Activated CD8-positive, alpha-beta memory T cell treated with anti-CD3 and anti-CD28 coated beads for 4 hours (primary cell): ENCODE measurements at places on chromosomes 16 and 17.

- peak; percentile 14 for DNase-seq
Measured at GRCh38 chr16:11016993-11017392, 72.6 kb downstream of the CLEC16A start.

- no peak for DNase-seq
Measured at GRCh38 chr16:73228649-73229048, 180.7 kb upstream of the ZFHX3 start.

GRCh38 chr16:88315543-88316105 is 67.1 kb upstream of the ZNF469 start:
- DNase-seq: no peak

DNA sequence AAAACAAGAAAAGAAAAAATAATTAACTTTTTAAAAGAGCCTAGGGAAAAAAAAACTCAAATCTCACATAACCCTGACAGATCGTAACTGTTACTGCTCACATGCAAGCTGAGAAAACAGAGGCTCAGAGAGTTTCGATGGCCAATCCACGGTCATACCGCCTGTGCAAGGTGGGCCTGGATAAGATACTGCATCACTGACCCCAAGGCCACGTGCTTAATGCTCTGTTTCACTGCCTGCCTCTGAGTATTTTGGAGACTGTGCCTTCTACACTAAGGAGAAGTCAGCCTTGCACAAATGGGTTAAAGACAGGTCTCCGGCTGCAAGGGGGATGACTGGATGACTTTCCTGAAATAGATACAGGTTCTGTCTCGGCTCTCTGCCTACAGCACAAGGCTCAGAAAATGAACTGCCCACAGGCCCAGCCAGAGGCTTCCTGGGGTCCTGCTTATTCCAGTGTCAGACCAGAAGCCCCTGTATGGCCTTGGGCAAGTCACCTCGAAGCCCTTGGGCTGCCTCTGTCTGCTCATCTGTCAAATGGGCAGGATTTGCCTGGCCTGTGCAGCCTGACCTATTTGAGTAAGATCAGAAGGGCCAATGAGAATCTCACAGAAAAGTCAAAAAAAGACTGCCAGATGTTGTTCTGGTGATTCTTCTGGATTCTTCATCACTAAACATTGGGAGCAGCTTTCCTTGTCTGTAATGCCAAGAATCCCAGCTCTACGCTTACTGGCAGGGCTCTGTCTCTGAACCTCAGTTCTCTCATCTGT is 25.8 kb downstream of the CNGB1 start:
- DNase-seq: no peak

DNA sequence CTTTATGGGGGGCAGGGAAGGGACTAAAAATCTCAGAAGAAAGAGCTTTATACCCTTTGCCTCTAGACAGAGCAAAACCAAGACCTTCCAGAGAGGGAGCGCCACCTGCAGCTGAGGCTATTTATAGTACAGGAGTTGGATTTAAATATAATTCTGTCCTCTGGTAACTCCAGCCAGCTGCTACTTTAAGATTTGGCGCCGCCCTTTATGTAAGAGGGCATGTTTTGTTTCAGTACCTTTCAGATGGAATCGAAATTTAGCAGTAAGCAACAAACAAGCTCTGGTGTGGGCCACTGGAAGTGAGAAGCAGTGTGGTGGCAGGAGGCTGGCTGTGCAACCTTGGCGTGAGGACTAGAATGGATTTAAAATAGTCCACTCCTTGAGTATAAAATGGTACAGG is 5.2 kb upstream of the GUCY2D start:
- no peak for DNase-seq

GRCh38 chr17:9051561-9051960 is 30.3 kb downstream of the NTN1 start:
- no peak for DNase-seq

- no peak for DNase-seq
Measured at GRCh38 chr17:20189302-20189701, 180.1 kb downstream of the SPECC1 start.

- no peak for DNase-seq
Measured at GRCh38 chr17:73822371-73822770, 178.1 kb upstream of the SDK2 start.

- DNase-seq: no peak
Measured at GRCh38 chr17:63528183-63528582, 5.0 kb downstream of the KCNH6 start.

DNA sequence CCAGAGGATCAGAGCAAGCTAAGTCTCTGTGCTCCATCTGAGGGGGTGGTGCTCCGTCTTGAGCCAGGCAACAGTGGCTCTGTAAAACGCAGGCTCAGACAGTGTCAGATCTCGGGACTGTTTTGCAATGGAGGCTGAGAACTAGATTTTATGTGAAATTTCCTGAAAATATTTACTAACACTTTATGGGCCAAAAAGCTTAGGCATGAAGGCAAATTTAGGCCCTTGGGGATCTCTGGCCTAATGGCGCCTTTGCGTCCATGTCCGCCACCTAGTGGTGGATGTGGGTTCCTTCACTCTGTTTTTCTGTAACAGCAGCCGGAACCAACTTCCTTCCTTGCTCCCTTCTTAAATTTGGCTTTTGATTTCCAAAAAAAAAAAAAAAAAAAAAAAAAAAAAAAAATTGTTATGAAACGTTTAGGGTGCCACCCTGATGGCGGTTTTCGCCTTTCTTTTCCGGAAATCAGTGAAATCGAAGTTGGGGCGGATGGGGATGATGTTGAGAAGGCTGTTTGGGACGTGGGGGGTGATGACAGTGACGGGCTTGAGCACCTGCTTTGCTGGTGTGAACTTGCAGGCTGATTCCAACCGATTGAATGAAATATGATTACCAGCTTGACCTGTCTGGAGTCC is 14.0 kb upstream of the ELAC2 start:
- DNase-seq: peak; percentile 9

DNA sequence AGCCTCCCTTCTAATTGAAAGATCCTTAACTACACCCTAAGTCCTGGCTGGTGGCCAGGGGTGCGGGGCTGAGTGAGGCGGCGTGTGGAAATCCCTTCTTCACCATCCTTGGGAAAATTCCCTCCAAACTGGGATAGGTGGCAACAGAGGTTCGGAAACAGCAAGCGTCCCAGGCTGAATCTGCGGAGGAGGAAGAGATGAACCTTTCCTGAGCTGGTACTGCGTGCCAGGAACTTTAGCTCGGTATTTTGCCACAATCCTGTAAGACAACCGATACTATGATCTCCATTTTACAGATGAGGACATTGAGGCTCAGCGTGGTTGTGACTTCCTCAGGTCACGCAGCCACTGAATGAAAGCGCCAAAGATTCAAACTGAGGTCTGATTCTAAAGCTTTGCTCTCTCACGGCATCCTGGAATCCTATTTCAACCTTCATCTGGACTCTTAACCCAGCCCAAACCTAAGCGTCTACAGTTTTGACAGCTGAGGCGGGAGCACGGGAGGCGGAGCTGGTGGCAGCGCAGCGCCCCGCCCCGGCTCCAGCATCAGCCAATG is 583 bp upstream of the CYLD start:
- no peak for DNase-seq

- DNase-seq: no peak
Measured at GRCh38 chr17:60699090-60699489, 21.4 kb downstream of the BCAS3 start.

DNA sequence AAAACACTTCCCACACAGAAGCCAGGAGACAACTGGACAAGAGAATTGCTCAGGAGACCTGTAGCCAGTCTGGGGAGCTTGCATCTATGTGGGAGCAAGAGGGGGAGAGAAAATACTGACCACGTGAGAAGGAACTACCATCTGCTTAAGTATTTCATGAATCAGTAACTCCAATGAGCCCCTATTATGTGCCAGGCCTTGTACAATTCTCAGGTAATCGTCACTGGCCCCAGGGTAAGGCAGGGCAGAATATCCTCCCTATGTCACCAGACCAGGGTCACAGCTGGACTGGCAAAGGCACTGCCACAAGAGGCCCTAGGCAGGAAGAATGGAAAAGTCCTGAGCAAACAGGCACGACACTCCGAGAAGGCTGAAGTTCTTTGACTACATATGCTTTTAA is 25.9 kb downstream of the USP7 start:
- no peak for DNase-seq

GRCh38 chr16:76524356-76524755 is 247.2 kb downstream of the CNTNAP4 start:
- DNase-seq: no peak

- no peak for DNase-seq
Measured at GRCh38 chr17:27379888-27380533, 76.2 kb upstream of the KSR1 start.

- no peak for DNase-seq
Measured at GRCh38 chr17:10171581-10171981, 26.8 kb downstream of the GAS7 start.

GRCh38 chr17:59425085-59425931 is 93.9 kb downstream of the YPEL2 start:
- DNase-seq: no peak

DNA sequence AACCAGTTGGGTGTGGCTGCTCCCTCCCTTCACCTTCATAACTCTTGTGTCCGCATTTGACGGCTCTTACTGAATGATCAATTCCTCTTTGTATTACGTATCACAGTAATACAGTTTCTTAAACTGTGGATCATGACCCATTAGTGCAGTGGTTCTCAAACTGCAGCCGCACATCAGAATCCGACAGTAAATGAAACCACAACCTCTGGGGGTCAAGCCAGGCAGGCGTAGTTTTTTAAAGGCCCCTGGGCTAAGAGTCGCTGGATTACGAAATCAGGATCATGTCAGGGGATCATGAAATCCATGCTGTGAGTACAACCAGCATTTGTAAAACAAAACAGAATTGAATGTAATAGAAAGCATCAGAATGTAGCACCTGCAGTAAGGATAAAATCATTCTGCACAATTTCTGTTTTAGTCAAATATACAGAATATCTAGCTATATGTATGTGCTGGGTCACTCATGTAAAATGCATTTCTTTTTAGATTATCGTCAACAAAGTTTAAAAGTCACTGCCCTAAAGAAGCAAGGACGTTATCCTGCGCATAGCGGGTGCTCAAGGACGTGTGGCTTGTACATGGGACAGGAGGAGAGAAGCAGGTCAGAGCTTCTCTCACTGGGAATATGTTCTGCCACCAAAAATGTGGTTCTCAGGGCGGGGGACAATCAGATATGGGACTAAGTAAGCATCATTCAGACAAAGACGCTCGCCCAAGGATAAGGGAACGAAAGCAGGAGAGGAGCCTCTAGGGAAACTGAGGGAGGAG is 113.1 kb downstream of the ZFHX3 start:
- DNase-seq: no peak

DNA sequence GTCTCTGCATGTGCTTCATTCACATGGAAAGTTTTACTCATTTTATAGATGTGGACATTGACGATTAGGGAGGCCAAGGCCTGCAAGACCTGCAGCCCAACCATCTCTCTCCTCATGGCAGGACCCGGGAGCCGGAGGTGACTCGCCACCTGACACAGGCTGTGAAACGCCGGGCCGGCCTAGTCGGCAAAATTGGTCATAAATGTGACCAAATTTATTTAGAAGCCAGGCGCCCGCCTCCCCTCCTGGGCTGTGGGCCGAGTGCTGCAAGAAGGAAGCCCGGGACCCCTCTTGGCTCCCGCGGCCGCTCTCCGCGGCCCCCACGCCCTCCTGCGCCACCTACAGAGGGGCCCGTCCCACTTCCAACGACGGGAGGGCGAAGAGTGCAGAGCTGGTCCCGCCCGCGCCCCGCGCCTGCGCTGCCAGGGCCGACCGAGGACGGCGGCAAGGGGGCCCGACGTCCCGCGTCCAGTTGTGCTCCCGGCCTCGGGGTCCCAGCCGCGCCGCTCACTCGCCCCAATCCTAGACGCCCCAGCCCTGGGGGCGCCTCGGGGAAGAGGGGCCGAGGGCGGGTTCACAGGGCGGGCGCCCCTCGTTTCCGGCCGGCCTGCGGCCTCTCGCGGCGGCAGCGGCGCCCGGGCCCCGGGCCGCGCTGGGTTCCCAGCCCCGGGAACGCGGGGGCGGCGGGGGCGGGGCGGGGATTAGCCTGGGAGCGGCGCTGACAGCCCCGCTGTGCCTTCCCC is 47.5 kb downstream of the WNT3 start:
- DNase-seq: no peak

DNA sequence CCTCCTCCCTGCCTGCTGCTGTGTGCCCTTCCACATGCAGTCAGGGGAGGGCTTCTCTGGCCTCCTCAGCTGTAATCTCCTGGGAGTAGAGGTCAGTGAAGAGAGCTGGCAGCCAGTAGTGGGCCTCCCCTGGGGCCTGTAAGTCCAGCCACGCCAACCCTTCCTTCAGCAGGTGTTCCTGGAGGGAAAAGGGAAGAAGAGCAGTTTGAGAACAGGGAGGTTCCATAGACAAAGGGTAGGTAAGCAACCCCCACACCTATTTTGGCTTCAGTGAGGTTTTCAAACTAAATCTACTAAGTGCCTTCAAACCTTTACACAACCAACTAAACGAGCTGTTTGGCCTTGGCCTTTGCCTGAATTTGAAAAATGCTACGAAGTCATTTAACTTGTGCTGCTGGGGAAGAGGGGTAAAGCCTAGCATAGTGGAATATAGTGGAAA is 14.2 kb downstream of the SNF8 start:
- no peak for DNase-seq

DNA sequence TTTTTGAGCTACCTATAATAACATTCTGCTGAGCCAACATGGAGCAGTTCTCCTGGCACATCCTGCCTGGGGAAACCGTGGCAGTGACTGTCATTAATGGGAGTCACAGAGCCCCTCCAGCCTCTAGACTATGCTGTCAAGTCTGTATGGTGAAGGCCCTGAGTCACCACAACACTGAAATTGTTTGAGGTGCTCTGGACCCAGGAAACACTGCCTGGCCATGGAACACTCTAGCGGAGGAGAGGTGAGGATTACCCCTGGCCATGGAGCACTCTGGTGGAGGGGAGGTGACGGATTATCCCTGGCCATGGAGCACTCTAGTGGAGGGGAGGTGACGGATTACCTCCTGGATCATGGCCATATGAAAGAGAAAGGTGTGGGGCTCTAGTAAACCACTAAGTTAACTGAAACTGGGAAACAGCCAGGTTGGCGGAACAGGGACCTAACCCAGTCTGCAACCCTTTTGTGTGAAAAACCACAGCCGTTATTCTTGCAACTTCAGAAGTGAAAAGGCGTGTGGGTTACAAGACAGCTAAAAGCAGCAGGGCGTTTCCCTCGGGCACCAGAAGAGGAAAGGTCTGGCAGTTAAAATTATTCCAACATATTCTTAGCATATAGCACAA is 156.7 kb downstream of the KCNJ12 start:
- no peak for DNase-seq

DNA sequence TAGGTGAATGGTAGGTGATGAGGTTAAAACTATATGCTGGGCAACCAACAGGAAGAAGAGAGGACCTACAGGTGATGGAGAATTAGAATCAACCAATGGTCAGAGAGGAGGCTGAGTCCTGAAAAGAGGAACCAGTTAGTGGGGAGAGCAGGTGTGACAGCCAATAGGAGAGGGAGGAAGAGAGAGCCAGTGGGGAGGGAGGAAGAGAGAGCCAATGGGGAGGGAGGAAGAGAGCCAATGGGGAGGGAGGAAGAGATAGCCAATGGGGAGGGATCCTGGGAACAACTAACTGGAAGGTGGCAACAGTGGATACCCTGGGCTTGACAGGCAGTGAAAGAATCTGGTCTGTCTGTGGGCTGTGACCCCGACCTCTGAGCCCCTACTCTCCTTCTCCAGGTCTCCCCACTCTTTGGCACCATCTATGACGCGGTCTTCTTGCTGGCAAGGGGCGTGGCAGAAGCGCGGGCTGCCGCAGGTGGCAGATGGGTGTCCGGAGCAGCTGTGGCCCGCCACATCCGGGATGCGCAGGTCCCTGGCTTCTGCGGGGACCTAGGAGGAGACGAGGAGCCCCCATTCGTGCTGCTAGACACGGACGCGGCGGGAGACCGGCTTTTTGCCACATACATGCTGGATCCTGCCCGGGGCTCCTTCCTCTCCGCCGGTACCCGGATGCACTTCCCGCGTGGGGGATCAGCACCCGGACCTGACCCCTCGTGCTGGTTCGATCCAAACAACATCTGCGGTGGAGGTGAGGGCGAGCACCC is 3.7 kb downstream of the GUCY2D start:
- no peak for DNase-seq

GRCh38 chr17:4872786-4873185 is 26.6 kb upstream of the C17orf107 start:
- DNase-seq: no peak
